Heart right ventricle (tissue), 16 donors: ENCODE measurements at places on chromosomes 2 and 18. TPM values are rescaled to one million over a fixed set of nuclear protein-coding genes. Genes with fewer than 3 reads are reported as not detected.

DNA sequence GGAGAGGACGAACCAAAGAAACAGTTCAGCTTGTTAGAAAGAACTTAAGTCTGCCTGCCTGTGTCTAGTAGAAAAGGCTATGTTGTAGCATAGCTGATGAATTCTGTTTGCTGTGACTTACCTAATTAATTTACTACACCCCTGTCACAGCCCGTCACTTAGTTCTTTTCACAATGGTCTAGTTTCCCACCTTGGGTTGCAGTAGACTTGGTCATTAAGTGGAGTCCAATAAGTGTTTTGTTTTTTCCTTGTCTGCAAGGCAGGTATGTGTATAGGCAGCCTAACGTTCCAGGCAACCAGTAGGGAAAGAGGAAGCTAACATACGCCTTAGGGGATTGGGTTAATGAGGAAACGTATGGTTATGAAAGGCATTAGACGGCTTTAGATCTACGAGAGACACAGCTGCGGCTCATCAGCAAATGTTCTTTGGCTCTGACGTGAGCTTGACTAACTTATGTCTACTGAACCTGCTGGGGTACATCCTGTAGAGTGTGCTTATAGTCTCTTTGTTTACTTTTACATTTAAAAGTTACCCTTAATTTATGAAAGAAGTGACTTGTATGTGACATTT lies 180.1 kb downstream of the PRPF40A start:
- no peak for DNase-seq

SLC4A5 gene
- 0.43 TPM for polyA plus RNA-seq

- no peak for DNase-seq
Measured at GRCh38 chr2:201942531-201942930, 91.1 kb upstream of the FZD7 start.

DNA sequence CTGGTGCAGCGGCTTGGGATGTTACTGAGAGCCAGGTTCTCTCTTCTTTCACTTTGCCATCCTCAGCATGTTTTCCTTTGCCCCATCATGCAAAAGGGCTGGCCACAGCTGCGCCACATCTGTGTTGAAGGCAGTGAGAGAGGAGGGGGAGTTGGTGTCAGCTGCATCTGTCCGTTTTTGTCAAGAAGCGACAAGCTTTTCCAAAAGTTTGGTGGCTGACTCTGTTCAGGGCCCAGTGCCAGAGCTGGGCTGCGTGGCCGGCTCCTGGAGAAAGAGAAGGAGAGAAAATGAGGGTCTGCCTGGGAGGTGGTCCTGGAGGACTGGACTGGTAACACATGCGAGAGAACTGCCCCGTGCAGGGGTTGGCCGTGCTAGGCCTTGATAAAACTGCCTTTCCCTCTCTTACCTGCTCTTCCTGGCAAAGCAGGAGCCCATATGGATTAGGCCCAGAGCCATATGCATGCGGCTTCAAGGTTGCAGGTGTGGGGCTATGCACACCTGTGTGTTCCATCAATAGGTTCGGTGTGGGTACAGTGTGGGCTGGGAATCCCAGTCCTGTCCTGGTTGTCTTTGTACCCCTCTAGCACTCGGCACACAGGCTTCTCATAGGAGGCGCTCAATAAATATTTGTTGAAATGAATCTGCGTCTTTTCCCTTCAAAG lies 9.0 kb downstream of the RNF144A start:
- no peak for DNase-seq

- DNase-seq: peak; percentile 66
Measured at GRCh38 chr2:45014016-45014702, 4.9 kb upstream of the SIX2 start.

DIS3L2 gene
- 22.5 TPM for polyA plus RNA-seq

DNA sequence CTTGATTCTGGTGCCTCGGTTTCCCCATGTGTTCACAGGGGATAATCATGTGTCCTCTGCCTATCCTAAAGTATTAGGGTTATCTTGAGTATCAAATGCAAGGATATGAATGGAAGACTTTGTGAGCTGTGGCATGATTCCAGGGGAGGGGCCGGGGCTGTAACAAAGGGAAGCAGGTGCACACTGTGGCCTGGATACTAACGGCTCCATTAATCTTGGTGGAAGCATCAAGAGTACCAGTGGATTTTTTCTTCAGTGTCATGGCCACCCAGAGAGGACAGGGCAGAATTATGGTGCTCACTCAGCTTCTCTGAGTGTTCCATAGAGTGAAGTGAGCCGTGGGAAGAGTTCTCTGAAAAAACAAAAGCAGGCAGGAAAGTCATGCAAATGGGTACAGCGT lies 320.1 kb downstream of the ALK start:
- DNase-seq: no peak

DNA sequence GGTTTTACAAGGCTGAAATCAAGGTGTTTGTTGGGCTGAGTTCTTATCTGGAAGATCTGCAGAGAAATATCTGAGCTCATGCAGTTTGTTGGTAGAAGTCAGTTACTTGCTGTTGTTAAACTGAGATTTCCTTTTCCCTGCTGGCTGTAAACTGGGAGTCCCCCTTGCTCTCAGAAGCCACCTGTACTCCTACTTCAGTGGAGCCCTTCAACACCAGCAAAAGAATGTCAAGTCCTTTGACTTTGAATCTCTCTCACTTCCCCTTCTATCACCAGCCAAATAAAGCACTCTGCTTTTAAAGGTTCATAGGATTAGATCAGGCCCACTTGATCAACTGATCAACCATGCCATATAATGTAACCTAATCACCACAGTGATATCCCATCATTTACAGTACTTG lies 252.2 kb upstream of the CDH7 start:
- no peak for DNase-seq
